ELF-1 (cell line): ENCODE measurements at places on chromosomes 4 and X.

DNA sequence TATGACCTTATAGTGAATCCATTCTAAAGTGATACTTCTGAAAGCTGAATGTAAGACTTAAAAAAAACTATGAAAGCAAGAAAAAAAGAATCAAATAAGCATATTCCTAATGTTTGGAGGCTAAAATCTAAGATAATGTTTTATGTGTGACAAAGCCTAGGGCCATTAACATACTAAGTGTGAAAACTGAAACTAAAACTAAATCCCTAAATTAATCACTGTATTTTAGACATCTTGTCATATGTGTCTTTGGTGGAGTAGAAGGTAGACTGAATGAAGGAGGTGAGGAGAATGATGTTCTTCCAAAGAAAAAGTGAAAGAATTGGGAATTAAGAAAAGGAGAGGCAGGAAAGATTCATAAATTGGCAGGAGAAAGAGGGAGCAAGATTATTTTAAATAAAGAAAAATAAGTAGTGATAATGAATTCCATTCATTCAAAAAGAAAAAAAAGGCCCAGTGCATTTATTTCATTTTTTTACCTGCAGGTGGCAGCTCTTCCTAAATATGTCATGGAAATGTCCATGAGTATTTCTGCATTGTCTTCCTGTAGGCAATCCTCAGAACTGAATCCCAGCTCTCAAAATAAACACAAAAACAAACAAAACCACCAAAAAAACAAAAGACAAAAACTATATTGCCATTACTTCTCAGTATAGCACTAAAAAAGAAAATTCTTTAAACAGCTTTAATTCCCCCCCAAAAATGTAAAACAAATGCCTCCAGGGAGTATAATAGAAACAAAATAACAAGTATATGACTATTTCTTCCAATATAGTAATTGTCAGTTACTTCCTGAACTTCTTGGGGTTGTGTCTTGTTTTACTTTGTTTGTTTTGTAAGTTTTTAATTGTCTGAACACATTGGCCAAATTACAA lies 17.0 kb upstream of the AP1AR start:
- DNase-seq, result no peak

DNA sequence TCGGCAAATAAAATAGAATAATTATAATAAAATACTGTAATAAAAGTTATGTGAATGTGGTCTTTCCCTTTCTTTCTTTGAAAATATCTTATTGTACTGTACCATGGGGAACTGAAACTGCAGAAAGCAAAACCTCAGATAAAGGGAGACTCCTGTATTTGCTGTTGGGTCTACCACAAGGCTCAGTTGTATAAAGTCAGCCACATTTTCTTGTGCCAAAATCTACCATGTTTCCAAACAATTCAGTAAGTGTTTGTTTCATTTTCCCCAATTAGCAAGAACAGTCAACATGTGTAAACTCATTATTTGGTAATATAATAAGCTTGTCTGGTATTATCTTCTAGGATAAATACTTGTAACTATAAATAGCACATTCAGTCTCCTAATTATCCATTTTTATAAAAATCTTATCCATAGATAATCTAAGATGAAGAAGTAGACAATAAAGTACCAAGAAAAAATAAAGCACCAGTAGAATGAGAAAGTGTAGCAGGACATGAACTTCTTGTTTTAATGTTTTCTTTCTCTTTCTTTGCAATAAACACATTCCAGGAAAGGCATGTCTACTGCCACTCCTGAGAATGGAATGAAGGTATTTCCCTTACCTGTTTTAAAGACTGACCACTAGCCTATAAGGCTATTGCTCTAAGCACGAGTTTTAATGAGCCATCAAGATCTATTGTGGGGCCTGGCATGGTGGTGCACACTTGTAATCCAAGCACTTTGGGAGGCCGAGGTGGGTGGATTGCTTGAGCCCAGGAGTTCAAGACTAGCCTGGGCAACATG lies 15.0 kb upstream of the OTUD4 start:
- no peak for DNase-seq

DNA sequence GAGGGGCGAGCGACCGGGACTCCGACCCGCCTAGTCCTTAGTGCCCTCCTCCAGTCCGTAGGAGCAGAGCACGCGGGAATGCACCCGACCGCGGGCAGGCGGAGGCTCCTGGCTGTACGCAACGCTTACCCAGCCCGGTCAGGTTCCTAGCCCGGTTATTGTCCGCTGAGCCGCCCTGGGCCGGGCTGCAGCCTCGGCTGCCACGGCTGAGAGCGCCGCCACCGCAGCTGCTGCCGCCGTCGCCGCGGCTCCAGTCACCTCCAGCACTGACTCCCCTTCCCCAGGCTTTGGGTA lies at the start of gene AMER1:
Gene AMER1, minus strand, starts transcription at position 268 of the 294 bp plus-strand sequence. CDS start 12,422 bp downstream, outside the sequence.
- DNase-seq, result no peak

- DNase-seq, result no peak
Measured at GRCh38 chr4:107391630-107392028, 328.4 kb downstream of the PAPSS1 start.

- DNase-seq, result no peak
Measured at GRCh38 chr4:25797136-25797535, 65.7 kb downstream of the SEL1L3 start.

- peak; percentile 36 for DNase-seq
Measured at GRCh38 chrX:35076061-35076460, 133.5 kb downstream of the FAM47B start.

GRCh38 chr4:152104901-152105357 lies 344.1 kb upstream of the GATB start:
- DNase-seq, result no peak

- no peak for DNase-seq
Measured at GRCh38 chr4:77002321-77003107, 53.0 kb downstream of the SEPTIN11 start.

DNA sequence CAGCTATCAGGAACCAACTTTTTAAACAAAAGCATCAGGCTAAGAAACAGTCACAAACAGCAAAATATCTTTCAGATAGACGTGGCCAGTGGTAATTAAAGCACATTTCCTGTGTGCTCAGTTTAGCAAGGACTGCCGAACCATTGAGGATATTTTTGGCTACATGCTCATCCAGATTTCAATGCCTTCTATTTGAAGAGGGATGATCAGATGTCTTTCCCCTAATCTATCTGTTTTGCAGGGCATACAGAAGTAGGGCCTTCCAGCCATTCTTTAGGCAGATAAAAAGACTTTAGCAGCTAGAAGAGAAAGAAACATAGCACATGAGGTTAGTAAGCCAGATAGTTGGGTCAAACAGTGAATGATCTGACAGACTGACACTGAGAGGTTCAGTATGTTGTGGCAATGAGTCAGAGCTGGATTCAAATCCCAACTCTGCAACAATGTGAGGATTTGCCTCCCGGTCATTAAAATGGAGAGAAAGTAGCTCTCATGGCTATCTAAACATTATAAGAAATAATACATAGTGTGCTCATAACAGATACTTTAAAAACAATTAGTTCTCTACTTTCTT lies 100.0 kb upstream of the PRKG2 start:
- no peak for DNase-seq

DNA sequence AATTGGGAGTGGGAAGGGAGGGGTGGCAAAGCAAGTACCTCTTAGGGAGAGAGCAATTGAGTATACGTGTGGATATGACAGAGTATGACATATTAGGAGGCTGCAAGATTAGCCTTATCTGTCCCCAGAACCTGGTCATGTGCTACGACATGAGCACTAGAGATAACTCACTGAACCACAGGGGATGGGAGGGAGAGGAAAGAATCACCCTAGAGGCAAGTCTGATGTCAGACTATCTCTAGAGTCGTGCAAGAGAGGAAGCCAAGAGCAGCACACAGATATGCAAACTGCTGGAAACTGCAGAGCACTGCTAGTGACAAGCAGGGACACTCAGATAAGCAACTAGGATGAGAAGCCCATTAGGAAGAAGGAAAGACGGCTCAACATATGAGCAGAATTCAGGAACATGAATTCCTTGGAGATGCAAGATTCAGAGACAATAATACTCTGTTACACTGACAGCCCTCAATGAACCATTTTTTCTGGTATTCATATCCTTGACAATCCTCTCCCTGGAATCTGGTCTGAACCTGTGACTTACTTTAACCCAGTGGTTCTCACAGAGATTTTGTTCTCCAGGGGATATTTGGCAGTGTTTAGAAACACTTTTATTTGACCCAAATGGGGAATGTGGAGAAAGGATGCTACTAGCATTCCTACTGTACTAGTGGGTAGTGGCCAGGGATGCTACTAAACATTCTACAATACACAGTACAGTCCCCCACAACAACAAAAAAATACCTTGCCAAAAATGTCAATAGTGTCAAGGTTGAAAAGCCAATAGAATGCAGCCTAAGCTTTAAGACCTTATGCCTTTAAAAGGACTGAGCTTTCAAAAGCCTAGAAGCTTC lies 84.0 kb upstream of the BMP2K start:
- peak; percentile 27 for DNase-seq

GRCh38 chr4:8292478-8293107 lies 23.0 kb downstream of the HTRA3 start:
- DNase-seq, result no peak

- no peak for DNase-seq
Measured at GRCh38 chrX:109351557-109351956, 130.3 kb downstream of the GUCY2F start.

DNA sequence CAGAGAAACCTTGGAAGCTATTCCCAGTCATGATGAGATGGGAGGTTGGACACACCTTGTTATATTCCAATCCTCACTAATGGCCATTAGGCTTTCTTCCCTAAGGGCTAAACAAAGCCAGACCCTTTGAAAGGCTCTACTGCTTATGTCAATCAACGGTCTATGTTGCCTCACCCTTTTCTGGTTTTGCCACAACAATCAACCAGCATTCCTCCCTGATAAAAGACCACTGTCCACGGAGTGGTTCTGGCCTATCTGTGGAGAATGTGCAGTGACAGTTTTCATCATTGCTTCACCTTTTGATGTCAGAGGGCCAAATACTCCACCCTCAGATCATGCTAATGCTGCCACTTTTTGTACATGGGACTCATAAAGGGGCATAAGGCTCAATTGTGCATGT lies 913.4 kb downstream of the RPA4 start:
- DNase-seq, result peak; percentile 85

DNA sequence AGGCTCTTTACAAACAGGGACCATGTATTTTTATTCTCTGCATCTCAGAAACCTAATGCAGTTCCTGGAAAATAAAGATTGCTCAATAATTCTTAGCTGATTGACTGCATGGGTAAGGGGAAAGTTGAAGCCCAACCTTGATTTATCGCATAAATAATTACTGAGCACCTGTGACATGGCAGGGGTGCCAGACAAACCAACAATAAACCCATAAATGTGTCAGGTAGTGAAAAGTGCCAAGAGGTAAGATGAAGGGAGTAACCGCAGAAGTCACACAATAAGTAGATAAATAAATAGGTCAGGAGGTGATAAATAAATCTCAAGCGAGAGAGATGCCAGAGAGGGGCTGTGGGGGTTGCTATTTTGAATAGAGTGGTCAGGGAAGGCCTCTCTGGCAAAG lies 20.1 kb upstream of the AP1S2 start:
- DNase-seq, result no peak

- peak; percentile 75 for DNase-seq
Measured at GRCh38 chr4:52369649-52370048, 289.5 kb downstream of the USP46 start.

DNA sequence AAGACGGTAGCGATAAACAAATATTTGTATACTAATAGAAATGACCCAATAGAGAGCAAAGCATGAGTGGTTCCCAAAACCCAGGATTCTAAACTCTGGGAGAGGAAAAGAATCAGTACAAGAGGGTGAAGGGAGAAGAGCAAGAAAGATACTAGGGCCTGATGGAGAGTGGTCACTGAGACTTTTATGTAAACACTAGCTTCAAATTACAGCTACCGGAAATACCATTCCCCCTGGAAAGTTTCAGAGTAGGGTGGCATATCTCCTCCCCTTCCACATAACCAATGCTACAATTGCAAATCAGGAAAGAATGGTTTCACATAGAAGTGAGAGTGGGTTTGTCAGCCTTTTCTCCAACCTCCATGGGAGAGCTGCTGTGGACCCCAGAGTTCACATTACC lies 77.1 kb downstream of the EIF4E start:
- peak; percentile 22 for DNase-seq

GRCh38 chrX:30881797-30882196 lies 7.3 kb downstream of the TAB3 start:
- no peak for DNase-seq

GRCh38 chr4:169618986-169619385 lies 1.4 kb upstream of the CLCN3 start:
- no peak for DNase-seq

DNA sequence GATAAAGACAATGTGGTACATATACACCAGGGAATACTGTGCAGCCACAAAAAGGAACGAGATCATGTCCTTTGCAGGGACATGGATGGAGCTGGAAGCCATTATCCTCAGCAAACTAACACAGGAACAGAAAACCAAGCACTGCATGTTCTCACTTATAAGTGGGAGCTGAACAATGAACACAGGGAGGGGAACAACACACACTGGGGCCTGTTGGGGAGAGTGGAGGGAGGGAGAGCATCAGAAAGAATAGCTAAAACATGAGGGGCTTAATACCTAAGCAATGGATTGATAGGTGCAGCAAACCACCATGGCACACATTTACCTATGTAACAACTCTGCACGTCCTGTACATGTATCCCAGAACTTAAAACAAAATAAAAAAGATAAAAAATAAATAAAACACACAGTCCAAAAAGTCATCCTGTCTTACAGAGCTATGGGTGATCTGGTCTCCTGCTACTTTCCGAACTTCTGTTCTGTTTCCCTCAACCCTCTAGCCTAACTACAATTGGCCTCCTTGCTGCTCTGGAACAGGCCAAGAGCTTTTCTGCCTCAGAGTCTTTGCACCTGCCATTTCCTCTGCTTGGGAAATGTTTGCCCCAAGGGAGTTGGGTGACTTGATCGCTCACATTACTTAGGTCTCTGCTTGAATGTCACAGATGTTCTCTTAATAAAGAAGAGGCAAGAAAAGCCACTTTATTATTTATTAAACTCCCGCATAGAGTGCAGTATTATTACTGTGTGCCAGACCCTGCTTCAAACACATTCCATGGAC lies 1.1 kb upstream of the CD38 start:
- DNase-seq, result no peak

DNA sequence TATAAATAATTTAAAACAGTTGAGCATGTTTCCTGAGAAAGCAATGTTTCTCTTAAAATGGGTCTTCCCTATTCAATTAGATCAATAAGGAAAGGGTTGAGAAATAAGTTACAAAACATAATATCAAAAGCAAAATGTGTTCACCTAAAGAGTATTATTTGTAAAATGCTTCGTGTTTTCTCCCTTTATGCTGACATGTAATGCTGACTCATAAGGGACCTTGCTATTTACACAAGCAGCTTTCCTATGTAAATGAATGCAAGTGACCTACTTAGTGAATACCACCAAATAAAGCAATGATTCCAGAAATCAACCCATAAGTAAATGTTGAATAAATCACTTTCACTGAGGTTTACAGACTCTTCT lies 91.5 kb downstream of the ELOVL6 start:
- no peak for DNase-seq

DNA sequence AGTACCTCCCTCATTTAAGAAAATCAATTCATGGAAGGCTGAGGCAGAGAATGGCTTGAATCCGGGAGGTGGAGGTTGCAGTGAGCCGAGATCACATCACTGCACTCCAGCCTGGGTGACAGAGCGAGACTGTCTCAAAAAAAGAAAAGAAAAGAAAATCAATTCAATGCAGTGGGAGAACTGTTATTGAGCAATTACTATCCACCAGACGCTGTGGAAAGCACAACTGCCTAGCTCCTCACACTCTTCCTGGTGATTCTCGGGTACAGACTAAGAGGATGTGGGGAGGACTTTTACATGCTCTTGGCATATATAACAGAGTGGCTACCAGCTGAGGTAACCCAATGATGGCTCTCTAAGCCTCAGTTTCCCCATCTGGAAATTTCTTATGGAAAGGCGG lies 2.7 kb upstream of the TMSB4X start:
- DNase-seq, result no peak
